Activated naive CD4-positive, alpha-beta T cell (primary cell): ENCODE measurements at places on chromosomes 7 and 10.

DNA sequence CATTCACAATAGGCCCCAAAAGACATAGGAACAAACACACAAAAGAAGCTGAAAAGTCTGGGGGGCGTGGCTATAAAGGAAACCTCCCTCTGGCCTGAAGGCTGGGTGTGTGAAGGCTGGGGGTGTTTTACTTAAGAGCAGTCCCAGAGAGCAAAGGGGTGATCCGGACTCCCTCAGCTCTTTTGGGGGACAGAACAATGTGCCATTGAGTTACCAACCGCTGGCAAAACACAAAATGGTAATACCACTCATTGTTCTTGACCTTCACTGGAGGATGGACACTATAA lies 189.0 kb downstream of the COBL start:
- no peak for DNase-seq

DNA sequence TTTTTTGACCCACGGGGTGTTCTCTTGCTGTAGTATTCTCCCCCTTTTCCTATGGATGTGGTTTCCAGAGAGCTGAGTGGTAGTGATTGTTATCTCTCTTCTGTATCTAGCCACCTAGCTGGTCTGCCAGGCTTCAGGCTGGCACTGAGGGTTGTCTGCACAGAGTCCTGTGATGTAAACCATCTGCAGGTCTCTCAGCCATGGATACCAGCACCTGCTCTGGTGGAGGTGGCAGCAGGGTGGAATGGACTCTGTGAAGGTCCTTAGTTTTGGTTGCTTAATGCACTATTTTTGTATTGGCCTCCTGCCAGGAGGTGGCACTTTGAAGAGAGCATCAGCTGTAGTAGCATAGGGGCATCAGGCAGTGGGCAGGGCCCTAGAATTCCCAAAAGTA lies 851 bp downstream of the HYAL4 start:
- no peak for DNase-seq

GRCh38 chr7:24721481-24722001 lies 35.7 kb downstream of the GSDME start:
- DNase-seq, result no peak

DNA sequence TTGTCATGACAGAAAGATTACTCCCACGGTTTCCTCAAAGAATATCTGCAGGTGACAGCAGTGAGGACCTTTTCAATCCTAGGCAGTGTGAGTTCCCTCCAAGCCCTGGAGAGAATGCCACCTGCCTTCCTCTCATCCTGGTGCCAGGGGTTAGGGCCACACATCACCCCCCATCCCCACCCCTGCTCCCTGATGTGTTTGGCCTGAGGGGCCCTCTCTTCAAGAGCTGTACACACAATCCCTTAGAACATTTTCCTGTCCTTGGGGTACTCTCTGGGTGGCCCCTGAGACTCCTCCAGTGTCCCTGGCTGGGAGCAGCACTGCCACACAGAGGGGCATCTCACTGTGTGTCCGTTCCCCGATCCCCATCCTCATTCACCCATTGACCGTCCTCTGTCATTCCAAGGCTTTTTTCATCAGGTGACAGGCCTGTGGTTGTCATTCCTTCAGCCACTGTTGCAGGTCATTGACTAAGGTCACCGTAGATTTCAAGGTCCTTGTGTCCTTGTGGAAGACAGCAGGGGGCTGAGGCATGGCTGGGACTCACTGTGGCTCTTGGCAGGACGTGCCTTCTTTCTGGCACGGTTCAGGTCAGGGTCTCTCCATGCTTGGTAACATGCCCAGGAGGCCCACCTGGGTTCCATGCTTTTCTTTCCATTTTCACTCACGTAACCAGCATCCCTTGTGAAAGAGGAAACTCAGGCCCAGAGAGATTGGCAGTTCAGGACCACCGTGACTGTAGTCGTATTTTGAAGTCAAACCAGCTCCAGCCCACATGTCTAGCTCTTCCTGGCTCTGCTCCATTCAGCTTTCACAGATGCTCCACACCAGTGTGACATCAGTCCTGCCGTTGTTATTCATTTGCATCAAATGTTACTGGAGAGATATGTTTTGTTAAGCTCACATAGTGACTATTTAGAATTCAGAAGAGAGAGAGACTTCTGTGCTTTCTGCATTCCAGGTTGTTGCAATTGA lies 26.8 kb upstream of the BTBD16 start:
- no peak for DNase-seq

- peak; percentile 6 for DNase-seq
Measured at GRCh38 chr10:92290076-92290836, 622 bp downstream of the CPEB3 start.

DNA sequence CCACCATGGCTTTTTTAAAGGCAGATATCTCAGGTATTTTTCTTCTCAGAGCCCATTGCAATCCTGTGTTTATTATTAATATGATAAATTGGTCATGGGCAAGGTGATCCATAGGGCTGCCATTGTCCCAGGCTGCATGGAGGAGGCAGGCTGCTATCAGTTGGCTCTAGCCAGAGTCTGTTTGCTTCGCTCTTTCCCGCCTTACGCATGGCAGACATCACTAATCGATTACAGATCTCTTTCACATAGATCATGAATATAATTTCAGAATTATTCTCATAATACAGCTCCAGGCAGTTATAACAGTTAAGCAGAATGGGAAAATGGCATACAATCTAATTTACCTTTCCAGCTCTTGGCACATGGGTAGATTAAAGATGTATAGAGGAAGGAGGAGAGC lies 30.4 kb upstream of the HABP2 start:
- no peak for DNase-seq

GRCh38 chr10:122307669-122308416 lies 36.7 kb downstream of the BTBD16 start:
- DNase-seq, result no peak

DNA sequence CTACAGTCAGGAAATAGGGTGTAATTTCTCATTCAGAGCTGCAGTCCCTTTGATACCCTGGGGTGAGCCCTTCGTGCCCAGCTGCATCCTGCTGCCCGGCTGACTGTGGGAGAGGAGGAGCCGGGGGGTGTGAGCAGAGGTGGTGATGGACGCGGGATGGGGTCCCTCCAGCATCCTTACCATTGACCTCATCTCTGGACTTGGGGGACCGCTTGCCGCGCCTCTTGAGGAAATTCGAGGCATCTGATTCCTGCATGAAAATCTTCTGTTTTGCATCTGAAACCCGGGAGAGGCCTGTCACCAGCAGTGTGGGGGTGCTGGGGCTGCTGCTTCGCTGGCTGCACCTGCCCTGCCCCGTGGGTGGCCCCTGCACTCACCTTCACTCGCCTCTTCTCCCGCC lies 816 bp downstream of the UCMA start:
- DNase-seq, result no peak

GRCh38 chr7:8179486-8179885 lies 82.5 kb downstream of the ICA1 start:
- DNase-seq, result no peak

DNA sequence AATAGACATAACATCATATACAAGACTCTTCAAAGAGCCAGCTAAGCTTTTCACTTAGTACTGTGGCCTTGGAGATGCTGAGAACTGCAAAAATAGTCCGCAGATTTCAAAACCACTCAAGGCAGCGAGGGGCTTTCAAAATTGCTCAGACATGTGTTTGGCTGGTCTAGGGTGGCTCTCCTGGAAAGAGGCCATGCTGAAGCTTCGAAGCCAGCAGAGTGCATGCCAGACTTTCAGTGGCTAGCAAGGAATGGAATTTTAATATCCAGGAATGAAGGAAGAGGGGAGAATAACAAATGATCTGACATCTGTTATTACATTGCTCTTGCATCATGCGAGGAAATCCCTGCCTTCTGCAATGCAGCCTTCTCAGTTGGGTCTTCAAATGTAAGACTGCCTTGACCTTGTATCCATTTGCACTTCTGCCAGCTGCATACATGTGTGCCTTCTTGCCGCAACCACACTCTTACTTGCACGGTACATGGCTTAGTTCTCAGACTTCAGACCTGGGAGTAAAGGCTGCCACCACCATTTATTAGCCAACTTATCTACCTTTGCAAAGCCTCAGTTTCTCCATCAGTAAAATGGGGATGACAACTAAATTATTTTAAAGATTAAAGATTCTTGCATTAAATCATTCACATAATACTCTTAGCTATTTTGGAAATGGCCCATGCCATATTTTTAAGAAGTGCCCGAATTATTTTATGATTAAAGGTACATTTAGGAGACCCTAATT lies 55.9 kb downstream of the ITIH5 start:
- no peak for DNase-seq

DNA sequence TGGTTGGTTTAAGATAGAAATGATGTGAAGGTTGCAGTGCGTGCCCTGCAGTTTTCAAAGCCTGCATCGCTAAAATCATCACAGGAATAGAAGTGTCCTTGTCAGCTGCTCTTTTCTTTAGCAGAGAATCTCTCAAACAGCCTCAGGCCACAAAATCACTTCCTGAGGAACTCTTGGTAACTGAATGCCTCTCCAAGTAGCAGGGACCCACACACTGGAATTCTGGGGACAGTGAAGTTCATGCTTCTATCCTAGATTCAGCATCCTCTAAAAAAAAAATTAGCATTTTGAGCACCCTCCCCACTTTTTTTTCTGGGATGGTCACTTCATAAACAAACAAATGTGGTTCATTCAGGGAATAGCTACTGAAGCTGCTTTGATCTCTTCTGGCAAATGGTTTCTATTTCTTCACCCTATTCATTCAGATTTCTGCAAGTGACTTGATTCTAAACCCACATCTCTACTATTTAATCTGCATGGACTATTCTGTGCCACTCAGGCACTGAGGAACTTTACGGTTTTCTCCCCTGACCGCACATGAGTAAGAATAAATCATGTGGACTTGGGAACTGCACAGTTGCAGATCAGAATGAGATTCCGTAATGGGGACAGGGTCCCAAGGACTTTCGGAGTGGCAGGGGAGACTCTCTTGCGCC lies 306.9 kb downstream of the FRMD4A start:
- no peak for DNase-seq

- no peak for DNase-seq
Measured at GRCh38 chr7:27176962-27177794, 3.1 kb upstream of the HOXA10 start.

DNA sequence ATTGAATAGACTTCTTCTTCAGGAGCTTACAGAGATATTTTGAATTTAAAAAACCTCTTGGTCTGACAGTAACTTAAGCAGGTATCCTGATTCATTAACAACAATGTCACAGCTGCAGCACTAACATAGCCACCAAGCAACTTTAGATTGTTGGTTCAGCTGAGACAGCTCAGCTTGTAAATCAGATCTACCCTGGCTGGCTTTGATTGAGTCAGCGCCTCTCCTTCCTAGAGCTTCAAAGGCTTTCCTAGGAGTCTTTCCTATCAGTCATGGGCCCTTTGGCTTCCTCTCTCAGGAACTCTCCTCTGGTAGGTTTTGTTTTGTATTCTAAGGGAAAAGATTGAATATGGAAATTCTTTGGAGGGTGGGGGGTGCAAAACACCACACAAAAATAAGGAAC lies 70.7 kb upstream of the STEAP4 start:
- DNase-seq, result no peak

GRCh38 chr10:88911116-88911515 lies 31.1 kb downstream of the STAMBPL1 start:
- no peak for DNase-seq

DNA sequence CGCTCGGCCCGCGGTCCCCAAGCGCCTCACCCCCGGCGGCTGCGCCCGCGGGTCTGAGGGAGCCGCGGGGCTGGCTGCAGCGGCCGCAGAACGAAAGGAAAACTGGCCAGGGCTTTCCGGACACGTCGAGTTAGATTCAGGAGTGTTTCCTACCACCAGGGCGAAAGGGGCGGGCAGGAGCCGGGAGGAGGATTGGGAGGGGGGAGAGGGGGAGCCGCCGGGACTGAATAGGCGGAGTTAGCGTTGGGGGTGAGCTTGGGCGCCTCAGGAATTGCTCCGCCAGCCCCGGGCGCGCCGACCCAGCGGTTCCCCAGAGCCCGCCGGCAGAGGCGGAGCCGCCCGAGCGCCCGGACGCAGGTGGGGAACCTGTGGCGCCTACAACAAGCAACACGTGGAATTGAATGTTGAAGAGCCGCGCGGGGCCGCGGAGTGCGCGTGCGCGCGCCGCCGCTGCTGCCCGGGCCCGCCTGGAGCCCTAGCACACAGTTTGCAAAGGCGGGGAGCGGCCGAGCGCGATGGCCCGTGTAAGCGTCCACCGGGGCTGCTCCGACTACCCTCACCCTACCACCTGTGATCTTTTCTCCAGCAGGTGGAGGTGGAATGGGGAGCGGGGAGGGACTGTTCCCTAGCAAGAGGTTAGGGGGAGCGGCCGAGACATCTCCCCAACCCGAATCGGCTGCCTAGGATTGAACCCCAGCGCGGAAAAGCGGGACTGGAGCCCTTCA lies at the start of gene CADPS2:
Gene CADPS2, minus strand, starts transcription at position 104 of the 725 bp plus-strand sequence. CDS start 123 bp downstream, outside the sequence.
- DNase-seq, result no peak

DNA sequence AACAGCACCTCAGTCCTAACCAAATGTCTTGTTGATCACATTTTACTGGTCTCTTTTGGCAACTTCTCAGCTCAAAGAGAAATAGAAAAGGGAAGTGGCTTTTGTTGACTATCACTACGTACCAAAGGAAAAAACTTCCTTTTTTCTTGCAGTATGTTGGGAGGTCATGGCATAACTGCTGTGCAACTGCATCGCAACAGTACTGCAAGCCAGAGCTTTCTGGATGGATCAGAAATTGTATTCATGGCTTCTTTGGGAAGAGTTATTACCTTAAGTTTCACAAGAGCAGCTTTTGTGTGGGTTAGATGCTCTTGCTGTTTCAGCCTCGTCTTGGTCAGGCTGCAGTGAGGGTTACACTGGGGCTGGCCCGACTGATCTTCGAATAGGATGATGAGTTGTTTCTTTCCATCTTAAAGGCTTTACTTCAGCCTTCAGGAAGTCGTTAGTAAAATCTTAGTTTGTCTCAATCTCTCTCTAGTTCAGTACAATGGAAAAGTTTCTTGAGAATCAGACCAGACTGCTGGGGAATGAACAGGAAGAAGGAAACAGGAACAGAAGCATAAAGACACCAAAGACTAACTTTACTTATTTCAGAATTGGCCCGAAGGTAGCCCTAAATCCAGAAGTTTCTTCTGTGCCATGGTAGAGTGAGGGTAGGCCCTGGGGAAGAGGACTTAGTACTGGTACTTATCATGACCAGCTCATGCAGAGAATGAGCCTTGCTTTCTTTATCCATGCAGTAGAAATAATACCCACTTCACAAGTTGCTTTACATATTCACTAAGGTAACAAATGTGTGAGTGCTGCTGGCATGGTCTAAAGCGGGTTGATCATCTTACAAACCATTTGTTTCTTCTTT lies 153.6 kb downstream of the CELF2 start:
- DNase-seq, result no peak

DNA sequence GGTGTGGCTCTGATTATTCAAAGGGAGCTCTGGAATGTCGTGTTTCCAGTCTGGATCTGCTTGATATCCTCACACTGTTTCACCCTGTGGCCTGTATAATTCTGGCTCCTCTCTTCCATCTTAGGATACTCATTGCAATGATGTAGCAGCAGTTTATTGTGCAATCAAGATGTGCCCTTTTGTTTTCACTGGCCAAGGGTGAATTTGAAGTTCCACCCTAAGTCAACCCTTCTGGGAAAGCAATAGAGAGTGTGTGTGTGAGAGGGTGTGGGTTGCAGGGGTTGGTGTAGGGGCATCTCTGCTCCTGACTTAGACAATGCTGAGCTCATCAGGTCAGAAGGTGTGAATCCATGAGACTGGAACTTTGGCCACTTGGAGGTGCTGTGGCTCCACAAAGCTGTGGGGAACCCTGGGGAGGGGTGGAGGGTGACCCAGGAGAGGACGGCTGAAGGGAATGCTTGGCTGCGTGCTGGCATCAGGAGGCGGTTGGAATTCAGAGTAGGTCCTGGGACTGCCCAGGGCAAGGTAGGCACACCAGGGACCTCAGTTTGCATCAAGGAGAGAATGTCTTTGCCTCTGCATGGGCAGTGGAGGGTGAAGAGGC lies 118.0 kb upstream of the PRSS58 start:
- no peak for DNase-seq
